ENCODE measurements at places on chromosomes 7 and 10.

- DNase-seq = peak; percentile 65
Measured at GRCh38 chr10:3828404-3829155, 43.6 kb upstream of the KLF6 start.

DNA sequence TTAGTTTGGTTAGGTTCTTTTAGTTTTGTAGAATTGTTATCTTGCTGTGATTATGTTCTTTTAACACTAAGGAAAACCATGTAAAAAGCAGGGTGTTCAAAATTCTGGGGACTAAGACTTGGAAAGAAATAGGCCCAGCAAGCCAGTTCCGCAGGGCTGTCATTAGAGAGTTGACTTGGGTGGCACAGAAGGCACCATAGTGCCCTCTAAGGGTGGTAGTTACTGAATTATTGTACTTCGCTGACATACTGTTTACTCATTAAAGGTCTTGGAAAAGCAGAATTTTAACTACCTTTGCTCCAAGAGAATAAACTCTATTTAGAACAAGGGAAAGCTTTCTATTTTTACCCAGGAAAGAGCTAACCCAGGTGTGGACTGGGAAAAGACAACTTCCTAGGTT is 86.5 kb downstream of the OTUD1 start:
- no peak for DNase-seq

DNA sequence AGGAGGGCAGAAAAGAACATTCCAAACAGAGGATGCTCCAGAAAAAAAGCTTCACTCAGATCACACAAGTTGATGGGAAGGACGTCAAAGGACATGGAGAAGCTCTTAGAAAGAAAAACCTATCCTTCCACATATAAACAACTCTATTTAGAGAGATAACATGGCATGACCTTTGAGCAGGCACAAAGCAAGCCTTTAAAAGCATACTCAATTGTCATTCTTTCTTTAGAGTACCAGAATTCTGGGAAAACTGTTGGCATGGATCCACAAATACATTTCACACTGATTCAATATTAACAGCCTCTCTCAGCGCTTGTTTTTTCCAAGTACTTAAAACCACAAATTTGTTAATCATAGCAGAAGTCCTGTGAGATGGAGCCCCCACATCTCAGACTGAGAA is 7.3 kb upstream of the ABLIM1 start:
- no peak for DNase-seq

DNA sequence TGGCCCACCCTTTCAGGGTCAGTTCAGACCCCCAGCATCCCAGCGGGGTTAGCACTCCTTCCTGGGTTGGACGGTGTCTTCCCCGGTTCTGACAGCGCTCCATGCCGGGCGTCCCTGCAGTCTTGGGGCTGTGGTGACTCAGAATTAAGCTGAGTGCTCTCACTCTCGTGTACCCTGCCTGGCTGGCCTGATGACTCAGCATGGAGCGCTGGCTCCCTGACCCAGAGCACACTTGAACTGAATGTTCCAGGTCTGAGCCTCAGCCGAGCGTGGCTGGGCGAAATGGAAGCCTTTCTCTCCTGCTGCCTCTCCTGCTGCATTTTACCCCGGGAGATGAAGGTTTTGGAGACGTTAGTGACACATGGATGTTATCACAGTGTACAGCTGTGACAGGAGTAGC is 7.1 kb downstream of the BAG3 start:
- peak; percentile 80 for DNase-seq

DNA sequence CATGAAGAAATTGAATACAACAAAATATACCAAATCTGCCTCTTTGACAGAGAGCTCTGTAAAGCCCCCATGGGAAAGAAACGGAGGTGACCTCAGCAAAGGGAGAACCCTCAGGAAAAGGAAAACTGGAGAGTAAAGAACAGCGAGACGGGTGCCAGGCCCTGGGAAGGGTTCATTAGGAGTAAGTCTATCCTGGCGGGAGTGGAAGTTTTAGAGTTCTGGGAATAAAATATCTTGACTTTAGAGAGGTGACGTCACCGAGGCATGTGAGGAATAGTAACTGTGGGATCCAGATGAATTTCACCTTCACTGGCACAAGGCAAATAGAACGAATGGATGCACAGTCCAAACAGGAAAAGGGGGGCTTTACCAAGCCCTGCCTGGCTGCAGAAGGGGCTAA is 362.8 kb upstream of the IGFBP3 start:
- no peak for DNase-seq

- DNase-seq = no peak
Measured at GRCh38 chr10:119651514-119652360, 557 bp downstream of the BAG3 start.

DNA sequence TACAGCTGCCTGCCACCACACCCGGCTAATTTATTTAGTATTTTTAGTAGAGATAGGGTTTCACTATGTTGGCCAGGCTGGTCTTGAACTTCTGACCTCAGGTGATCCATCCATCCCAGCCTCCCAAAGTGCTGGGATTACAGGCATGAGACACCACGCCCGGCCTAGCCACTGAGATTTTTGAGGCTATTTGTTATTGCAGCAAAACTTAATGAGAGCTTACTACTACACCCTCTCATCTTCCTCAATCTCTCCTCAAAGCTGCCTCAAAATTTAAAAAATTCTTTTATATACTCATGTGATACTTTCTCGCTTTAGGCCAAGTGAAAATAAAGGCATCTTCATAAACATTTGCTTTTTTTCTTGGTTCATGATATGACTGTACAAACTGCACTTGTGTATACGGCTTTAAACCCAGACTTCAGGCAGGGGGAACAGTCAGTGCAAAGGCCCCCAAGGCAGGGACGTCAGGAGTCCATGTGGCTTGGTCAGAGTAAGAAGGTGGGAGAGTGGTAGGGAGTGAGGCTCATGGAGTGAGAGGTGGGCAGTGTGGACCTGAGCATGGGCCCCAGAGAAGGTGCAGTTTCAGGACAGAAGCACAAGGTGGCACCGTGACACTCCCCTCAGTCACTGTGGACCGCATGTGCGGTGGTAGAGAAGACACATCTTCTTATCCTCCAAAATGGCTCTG is 55.5 kb downstream of the SYPL1 start:
- DNase-seq = peak; percentile 64

DNA sequence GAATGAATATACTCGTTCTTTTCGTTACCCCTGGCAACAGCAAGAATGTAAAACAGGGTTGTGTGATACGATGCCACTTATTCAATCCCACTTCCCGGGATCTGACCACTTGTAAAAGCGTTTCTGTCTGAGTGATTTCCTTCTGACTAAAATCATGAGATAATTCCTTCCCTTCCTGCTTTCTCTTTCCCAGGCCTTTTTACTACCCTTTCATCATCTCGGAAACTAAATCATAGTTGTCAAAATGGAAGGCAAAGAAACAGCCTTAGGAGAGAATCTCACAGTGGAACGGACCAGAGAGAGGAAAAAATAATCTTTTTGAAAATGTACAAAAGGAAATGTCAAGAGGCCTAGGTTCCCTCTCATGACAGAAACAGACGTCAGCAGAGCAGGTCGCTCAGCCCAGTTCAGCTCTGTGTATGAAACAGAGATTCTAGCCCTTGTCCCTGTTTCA is 29.8 kb downstream of the DIP2C start:
- DNase-seq = no peak

- DNase-seq = no peak
Measured at GRCh38 chr7:121271916-121272315, 56.9 kb upstream of the WNT16 start.

- DNase-seq = no peak
Measured at GRCh38 chr10:47184724-47185330, 115.2 kb upstream of the GDF10 start.
